ENCODE measurements at places on chromosomes 5 and 9.

GRCh38 chr9:99605016-99605743 is 216.5 kb upstream of the NR4A3 start:
- H3K36me3 ChIP-seq = no peaks in the 10 kb centered on the region
- H3K4me3 ChIP-seq = no peak overlapping the region
- H3K27ac ChIP-seq = no peak overlapping the region
- H3K4me1 ChIP-seq = no peaks in the 10 kb centered on the region

GRCh38 chr9:15033316-15033715 is 123.1 kb upstream of the FREM1 start:
- no peaks in the 10 kb centered on the region for H3K27me3 ChIP-seq

DNA sequence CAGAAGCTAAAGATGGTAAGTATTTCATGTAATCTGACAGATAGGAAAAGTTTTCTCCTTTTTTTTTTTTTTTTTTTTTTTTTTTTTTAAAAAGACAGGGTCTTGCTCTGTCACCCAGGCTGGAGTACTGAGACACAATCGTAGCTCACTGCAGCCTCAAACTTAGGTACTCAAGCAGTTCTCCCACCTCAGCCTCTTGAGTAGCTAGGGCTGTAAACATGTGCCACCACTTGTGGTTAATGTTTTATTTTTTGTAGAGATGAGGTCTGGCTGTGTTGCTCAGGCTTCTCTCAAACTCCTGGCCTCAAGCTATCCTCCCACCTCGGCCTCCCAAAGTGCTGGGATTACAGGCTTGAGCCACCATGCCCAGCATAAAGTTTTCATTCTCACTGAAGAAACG is 17.8 kb downstream of the CDK7 start:
- H3K4me1 ChIP-seq = peaks cover 6% of the 10 kb centered on the region
- H3K27me3 ChIP-seq = no peaks in the 10 kb centered on the region
- peaks cover 16% of the 10 kb centered on the region for H3K36me3 ChIP-seq
- no peak overlapping the region for H3K4me3 ChIP-seq

- H3K27me3 ChIP-seq = peaks cover 17% of the 10 kb centered on the region
- H3K36me3 ChIP-seq = no peaks in the 10 kb centered on the region
- H3K4me3 ChIP-seq = no peak overlapping the region
- DNase-seq = no peak
- no peaks in the 10 kb centered on the region for H3K4me1 ChIP-seq
These were observed 51.5 kb downstream of the AGXT2 start for GRCh38 chr5:34996261-34996660.

GRCh38 chr9:113488071-113488470 is 24.5 kb downstream of the RGS3 start:
- peaks cover 28% of the 10 kb centered on the region for H3K4me1 ChIP-seq
- DNase-seq = no peak
- H3K36me3 ChIP-seq = no peaks in the 10 kb centered on the region
- no peak overlapping the region for H3K4me3 ChIP-seq

GRCh38 chr9:114238472-114238871 is 83.1 kb downstream of the COL27A1 start:
- no peaks in the 10 kb centered on the region for H3K4me1 ChIP-seq
- no peaks in the 10 kb centered on the region for H3K27me3 ChIP-seq
- H3K36me3 ChIP-seq = peaks cover 20% of the 10 kb centered on the region
- H3K27ac ChIP-seq = no peak overlapping the region
- H3K4me3 ChIP-seq = no peak overlapping the region
- no peak for DNase-seq

GRCh38 chr5:68239487-68239886 is 23.9 kb downstream of the PIK3R1 start:
- no peaks in the 10 kb centered on the region for H3K27me3 ChIP-seq
- H3K27ac ChIP-seq = no peak overlapping the region
- peaks cover 5% of the 10 kb centered on the region for H3K4me1 ChIP-seq
- no peak overlapping the region for H3K4me3 ChIP-seq
- peak; percentile 90 for DNase-seq
- H3K36me3 ChIP-seq = no peaks in the 10 kb centered on the region

DNA sequence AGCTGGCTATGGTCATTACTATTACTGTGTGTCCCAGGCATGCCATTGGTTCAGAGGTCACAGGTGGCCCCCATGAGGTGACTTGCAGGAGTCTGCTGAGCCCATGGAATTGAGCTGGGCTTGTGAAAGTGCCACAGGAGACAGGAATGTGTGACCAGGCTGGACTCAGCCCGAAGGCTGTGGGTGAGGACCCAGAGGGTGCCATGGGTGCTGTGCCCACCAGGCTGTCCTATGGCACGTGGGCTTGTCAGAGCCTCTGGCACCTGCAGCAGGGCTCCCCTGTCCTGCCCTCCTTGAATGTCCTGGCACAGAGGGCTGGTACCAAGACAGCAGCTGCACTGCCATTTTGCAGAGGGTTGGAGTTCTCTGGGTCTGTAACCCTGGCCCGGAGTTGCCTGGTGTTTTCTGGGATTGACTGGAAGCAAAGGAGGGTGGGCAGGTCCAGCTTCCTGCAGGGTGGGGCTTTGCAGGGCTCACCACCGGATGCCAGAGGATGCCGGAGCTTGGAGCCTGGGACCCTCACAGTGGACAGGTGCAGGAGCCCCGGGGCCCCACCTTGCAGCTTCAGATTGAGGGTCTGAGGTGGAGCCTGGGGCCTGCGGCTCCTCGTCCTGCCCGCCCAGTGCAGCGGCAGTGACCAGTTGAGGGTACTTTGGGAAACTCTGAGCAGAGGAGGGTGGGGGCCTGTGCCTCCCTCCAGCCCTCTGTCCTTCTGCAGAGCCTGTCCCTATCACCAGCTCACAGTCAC is 14.2 kb downstream of the COL5A1 start:
- H3K4me3 ChIP-seq = no peak overlapping the region
- DNase-seq = no peak
- H3K36me3 ChIP-seq = peaks cover 35% of the 10 kb centered on the region
- peaks cover 5% of the 10 kb centered on the region for H3K4me1 ChIP-seq

GRCh38 chr9:10130061-10130675 is 482.6 kb downstream of the PTPRD start:
- H3K27ac ChIP-seq = peak overlapping the region; percentile 29
- H3K27me3 ChIP-seq = no peaks in the 10 kb centered on the region
- H3K36me3 ChIP-seq = no peaks in the 10 kb centered on the region
- no peak overlapping the region for H3K4me3 ChIP-seq
- H3K4me1 ChIP-seq = no peaks in the 10 kb centered on the region

- H3K27ac ChIP-seq = peak overlapping the region; percentile 80
- peaks cover 14% of the 10 kb centered on the region for H3K4me1 ChIP-seq
- H3K36me3 ChIP-seq = no peaks in the 10 kb centered on the region
- H3K27me3 ChIP-seq = no peaks in the 10 kb centered on the region
These were observed 3.0 kb upstream of the UBE2R2 start for GRCh38 chr9:33813712-33814641.

DNA sequence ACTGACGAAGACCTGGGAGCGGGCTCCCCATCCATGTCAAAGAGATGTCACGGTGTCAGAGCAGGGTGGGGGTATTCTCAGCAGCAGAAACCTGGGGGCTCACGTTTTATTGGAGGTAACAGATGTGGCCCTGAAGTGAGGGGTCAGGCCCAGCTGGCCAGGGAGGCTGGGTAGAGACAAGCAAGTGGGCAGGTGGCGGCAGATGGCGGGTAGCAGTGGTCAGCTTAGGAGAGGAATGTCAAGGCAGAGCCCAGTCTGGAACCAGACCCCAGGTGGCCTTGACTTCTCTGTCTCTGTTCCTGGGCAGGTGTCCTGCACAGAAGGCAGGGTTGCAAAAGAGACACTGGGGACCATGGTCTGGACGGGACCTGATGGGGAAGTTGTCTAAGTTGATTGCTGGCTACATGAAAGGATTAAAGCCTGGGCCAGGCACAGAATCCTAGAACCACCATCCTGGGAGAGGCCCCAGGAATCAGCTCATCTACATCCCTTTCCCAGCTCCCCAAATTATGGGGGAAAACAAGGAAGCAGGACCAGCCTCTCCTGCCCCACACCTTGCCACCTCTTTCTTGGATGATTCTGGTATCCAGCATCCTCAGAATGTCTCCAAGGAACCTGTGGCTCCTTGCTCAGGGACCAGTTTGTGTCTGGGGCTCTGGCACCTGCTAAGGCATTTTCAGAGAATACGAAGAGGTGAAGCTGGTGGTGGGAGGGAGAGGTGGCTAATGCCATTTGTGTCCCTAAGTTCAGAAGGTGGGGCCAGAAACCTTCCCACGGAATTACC is 72.5 kb downstream of the AMBP start:
- no peak overlapping the region for H3K27ac ChIP-seq
- no peaks in the 10 kb centered on the region for H3K27me3 ChIP-seq

DNA sequence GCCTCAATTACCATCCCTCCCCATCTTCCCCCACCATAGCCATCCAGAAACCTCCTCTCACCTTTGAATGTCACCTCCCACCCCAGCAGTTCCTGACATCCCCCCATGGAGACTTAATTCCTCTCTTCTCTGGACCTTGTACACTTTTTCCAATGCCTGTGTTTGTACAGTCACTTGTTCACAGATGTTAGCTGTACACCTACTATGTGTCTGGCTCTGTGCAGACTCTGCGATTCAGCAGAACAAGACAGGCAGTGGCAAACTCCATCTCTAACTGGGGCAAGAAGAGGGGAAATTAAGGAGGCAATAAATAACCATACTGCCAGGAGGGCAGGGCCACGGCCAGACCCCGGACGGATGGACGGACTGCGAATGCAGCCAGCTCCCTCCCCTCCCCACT is 29.8 kb upstream of the CRB2 start:
- H3K4me3 ChIP-seq = no peak overlapping the region
- DNase-seq = no peak
- no peak overlapping the region for H3K27ac ChIP-seq
- no peaks in the 10 kb centered on the region for H3K36me3 ChIP-seq
- H3K27me3 ChIP-seq = peaks cover 23% of the 10 kb centered on the region
- H3K4me1 ChIP-seq = no peaks in the 10 kb centered on the region

DNA sequence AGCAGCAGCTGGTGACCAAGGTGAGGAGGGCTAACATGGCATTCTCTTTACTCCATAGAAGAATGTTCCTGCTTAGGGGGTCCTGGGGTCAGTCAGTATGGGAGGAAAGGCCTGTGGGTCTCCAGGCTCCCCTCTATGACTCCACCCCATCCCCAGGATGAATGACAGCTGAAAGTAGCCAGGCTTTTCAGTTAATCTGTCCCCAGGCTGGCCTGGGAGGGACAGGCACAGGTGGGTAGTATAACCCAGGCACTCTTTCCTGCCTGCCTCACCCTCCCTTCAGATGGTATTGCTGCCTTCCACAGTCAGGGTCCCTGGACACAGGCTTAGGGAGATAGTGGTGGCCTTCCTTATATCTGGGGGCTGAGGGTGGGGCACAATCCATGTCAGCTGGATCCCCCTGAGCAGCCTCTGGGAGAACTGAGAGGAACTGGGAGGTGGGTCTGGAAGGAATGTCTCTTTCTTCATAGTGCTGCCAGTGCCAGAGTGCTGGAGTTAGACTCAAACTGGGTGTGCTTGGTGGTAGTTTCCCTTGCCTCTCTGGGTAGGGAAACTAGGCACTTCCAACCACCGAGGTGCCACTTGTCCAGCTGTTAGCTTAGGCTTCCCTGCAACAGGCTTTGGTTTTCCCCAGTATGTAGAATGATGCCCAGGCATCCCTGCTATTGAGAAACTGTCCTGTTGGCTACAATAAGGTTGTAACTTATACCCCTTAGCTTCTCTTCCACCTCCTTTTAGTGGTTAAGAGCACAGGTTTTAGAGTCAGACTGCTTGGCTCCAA is 27.8 kb downstream of the LARP1 start:
- no peaks in the 10 kb centered on the region for H3K36me3 ChIP-seq
- H3K4me3 ChIP-seq = no peak overlapping the region
- no peaks in the 10 kb centered on the region for H3K27me3 ChIP-seq

GRCh38 chr5:39857041-39857440 is 432.3 kb upstream of the DAB2 start:
- no peak overlapping the region for H3K27ac ChIP-seq
- no peaks in the 10 kb centered on the region for H3K36me3 ChIP-seq
- no peaks in the 10 kb centered on the region for H3K27me3 ChIP-seq
- no peaks in the 10 kb centered on the region for H3K4me1 ChIP-seq
- no peak for DNase-seq

- peaks cover 7% of the 10 kb centered on the region for H3K36me3 ChIP-seq
- peaks cover 18% of the 10 kb centered on the region for H3K4me1 ChIP-seq
- peak overlapping the region; percentile 6 for H3K4me3 ChIP-seq
- peak overlapping the region; percentile 66 for H3K27ac ChIP-seq
- peak; percentile 15 for DNase-seq
These were observed 8.3 kb downstream of the TMEM250 start for GRCh38 chr9:136110082-136111061.

DNA sequence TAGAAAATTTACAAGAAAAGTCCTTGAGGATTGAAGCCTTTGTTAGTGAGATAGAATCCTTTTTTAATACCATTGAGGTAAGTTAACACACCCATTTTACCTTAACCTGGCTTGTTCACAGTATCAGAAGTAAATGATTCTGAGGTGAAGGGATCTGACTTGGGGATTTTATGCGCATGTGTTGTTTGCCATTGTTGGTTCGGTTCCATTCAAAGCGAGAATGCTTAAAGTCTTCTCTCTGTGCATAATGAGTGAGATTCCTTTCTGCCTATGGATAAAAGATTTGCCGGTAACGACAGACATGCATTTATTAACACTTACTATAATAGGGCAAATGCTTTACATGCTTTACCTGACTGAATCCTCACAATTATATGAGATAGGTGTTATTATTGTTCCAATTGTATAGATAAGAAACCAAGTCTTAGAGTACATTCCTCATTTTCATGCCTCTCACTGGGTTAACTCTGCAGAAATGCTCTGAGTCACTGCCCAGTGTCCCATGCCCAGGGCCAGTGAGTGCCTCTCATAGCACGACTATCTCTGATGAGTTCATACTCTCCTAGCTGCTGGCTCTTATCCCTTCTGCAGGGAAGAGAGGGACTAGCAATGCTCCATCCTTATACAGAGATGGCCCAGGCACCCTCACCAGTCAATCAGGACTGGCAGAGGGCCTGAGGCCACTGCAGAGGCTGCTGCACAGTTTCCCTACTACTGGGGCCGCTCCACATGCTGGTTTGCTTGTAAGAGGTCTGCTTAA is 54.4 kb downstream of the CMYA5 start:
- peaks cover 2% of the 10 kb centered on the region for H3K27me3 ChIP-seq
- peak; percentile 22 for DNase-seq
- no peak overlapping the region for H3K4me3 ChIP-seq
- no peaks in the 10 kb centered on the region for H3K36me3 ChIP-seq
- H3K4me1 ChIP-seq = no peaks in the 10 kb centered on the region
- no peak overlapping the region for H3K27ac ChIP-seq

- peaks cover 10% of the 10 kb centered on the region for H3K4me1 ChIP-seq
- peak overlapping the region; percentile 83 for H3K27ac ChIP-seq
- DNase-seq = peak; percentile 99
- no peak overlapping the region for H3K4me3 ChIP-seq
- no peaks in the 10 kb centered on the region for H3K36me3 ChIP-seq
These were observed 294.5 kb upstream of the TAS2R1 start for GRCh38 chr5:9924614-9925013.

GRCh38 chr9:30504502-30504905 is 1879.9 kb upstream of the ACO1 start:
- H3K4me3 ChIP-seq = no peak overlapping the region
- no peaks in the 10 kb centered on the region for H3K36me3 ChIP-seq
- no peaks in the 10 kb centered on the region for H3K4me1 ChIP-seq
- H3K27ac ChIP-seq = no peak overlapping the region

- no peaks in the 10 kb centered on the region for H3K4me1 ChIP-seq
- peaks cover 5% of the 10 kb centered on the region for H3K27me3 ChIP-seq
- H3K36me3 ChIP-seq = no peaks in the 10 kb centered on the region
- peak overlapping the region; percentile 45 for H3K4me3 ChIP-seq
These were observed 62.3 kb downstream of the SPATA31C2 start for GRCh38 chr9:88075966-88076285.

- peak; percentile 63 for DNase-seq
- H3K36me3 ChIP-seq = no peaks in the 10 kb centered on the region
- H3K4me3 ChIP-seq = no peak overlapping the region
- no peak overlapping the region for H3K27ac ChIP-seq
These were observed 217.5 kb upstream of the SGCD start for GRCh38 chr5:156109317-156110023.

GRCh38 chr5:83991566-83992224 is 271.0 kb upstream of the HAPLN1 start:
- H3K36me3 ChIP-seq = no peaks in the 10 kb centered on the region
- no peaks in the 10 kb centered on the region for H3K27me3 ChIP-seq
- no peak overlapping the region for H3K27ac ChIP-seq
- H3K4me1 ChIP-seq = peaks cover 4% of the 10 kb centered on the region
